M059J (cell line): ENCODE measurements at places on chromosomes 7 and 10.
A peak's percentile ranks its signal among the peaks of the same experiment; 100 is the strongest.

DNA sequence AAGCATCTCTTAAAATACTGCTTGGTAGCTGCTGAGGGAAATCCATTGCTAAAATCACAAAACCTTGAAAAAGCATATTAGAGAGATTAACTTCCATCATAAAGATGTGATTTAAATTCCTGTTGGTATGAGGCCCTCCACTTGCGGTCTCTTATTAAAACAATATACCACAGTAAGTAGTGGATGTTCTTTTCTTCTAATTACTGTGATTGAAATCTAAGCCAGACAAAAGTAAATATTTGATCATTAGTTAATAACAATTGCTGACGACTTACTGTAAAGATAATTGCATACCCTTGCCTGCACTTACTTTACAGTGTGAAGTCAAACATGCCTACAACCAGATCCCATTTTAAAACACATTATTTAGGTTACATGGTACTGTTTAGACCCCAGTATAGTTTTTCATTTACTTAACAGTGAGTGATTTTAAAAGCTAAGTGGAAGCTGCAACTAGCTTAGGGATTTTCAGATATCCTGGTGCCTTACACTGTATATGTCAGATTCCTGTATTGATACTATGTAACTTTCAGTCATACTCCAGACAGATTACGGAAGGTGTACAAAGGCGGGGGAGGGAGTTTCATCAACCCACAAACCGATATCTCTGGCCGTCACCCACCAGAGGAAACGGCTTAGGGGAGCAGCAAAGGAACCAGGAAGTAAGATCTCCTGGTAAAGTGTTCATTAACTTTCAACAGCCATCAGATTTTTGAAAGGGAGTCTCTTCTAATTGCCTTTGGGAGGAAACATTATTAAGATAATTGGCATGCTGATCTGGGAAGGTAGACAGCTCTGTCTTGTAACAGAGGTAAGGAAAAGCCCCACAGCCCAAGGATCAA lies 986 bp downstream of the NRP1 start:
- peak; percentile 34 for DNase-seq

GRCh38 chr7:43198599-43199090 lies 86.2 kb downstream of the HECW1 start:
- no peak for DNase-seq

DNA sequence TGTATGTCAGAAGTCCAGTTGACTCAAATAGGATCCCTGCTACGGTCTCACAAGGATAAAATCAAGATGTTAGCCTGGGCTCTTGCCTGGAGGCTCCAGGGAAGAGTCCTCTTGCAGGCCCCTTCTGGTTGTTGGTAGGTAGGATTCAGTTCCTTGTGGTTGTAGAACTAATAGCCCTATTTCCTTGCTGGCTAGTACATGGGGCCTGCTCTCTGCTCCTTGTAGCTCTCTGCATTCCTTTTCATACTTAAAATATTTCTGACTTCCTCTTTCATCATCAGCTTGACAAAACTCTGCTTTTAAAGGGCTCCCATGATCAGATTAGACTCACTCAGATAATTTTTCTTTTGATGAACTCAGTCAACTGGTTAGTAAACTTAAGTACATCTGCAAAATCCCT lies 756.7 kb downstream of the GATA3 start:
- DNase-seq: peak; percentile 18

DNA sequence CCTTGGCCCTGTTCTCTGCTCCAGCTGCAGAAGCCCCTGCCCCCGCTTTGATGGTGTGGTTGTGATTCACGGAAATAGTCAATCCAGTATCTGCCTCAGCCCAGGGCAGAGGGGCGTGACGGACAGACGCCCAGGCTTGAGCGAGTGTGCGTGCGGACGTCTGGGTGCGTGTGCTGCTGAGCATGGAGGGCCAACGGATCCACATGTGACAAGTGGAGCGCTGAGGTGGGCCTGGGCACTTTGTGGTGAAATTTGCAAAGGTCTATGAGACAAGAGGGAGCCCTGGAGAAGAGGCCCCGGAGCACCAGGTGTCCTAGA lies 94.4 kb downstream of the WDR37 start:
- DNase-seq: no peak

DNA sequence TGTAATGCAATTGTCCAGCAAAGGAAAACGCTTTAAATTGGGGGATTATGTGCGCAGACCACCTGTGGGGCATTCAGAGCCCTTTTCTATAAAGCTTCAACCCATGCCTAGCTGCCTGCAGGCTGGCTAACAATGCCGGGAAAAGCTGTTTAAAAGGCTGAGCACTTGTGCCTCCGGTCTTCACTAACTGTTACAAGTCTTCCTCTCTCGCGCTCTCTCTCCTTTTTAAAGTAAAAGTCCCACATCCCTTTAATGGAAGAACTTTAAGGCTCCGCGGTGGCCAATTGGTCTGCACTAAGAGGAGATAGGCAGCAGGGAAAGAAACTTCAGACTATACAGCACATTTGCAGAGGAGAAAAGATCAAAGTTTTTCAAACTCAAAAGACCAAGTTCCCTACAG lies 4.6 kb downstream of the FZD8 start:
- no peak for DNase-seq

GRCh38 chr7:17516771-17517170 lies 218.3 kb downstream of the AHR start:
- DNase-seq: no peak

DNA sequence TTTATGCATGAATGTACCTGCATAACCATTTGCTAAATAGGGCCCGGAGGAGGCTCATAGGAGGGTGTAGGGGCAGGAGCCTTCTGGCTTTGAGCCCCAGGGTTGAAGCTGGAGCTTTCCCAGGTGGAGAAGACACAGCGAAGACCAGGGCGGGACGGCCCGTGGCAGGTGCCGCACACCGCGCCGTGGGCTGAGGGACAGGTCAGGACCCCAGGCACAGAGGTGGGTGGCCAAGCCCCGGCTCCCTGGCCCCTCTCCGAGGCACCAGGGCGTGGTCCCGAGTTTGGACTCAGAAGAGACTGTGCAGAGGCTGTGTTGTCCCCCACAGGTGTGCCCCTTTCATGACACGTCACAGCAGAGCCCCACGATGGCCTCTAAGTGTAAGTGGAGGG lies 56.5 kb downstream of the PWWP2B start:
- DNase-seq: no peak

DNA sequence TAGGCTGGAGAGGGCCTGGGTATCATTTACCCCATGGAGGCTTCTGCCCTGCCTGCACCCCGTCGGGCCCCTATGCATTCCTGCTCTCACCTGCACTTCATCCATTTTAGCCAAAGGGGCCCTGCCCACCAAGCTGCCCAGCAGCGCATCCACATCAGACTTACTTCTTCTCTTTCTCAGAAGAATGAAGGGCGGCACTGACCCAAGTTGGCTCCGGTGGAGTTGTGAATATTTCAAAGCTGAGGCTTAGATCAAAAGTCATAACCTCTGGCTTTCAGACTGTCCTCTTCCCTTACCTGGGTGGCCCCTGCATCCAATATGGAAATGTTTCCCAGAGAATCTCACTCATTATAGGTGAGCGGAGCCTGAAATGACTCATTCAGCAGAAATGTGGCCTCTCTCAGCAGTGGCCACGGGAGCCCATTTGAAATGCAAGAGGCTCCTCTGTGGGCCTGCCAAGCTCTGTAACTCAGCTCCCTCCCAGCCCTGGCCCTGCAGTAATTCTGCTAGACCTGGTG lies 117.6 kb upstream of the TCF7L2 start:
- peak; percentile 71 for DNase-seq

DNA sequence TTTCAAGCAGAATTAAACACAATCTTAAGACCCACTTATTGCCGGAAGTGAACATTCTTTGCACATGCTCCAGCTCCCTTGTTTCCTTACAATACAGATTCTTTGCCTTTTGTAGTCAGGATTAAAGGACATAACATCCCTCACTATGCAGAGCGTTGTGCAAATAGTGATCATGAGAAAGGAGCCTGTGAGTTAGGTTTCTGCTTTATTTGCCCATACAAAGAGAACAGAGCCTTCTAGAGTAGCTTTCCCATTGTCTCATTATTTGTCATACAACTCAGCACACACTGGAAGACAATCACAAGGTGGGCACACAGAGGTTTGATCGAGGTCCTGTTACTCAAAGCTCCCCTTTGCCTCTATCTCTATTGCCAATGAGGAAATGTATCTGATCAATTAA lies 48.2 kb upstream of the WDR11 start:
- no peak for DNase-seq

DNA sequence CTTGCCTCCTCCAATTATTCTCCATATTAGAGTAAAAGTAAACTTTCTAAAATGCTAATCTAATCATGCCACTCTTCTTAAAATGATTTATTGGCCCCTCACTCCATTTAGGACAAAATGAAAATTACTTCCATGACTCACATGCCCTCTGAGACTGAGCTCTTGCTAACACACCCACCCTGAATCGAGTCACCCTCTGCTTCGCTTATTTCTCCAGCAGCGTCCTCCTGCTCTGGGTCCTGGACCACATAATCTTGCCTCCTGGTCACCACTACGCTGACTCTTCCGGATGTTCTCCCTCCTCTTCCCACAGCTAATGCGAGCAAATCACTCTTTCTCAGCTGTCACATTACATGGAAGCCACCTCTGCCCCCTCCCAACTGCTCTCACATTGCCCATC lies 384.0 kb upstream of the FZD8 start:
- DNase-seq: peak; percentile 42

DNA sequence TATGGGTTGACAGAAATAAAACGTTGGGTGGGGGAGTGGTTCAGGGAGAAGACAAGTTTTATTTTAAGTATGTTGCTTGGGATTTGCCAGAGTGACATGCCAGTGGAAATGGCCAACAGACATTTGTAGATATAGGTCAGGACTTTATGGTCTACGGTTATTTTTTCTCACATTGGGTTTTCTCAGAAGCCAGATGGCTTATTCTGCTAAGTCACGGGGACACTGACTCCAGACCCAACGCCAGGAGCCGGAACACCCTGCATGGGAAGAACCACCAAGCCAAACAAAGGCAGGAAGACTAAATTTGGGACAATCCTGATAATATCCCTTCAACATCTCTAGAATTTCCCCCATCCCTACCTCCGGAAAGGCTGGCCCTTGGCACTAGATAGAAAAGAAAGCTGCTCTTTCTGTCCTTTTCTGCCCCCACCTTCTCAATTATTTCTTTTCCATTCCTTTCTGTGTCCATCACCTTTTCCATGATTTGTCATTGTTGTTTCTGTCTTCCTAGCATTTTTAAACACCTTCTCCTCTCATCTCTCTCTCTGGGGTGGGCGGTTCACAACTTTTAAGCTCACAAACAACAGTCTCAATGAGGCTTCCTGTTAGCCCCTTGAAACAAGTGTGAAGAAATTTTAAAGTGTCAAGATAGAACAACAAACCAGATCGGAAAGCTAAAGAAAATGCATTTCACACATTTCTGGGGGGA lies 44.7 kb downstream of the TBXAS1 start:
- no peak for DNase-seq

DNA sequence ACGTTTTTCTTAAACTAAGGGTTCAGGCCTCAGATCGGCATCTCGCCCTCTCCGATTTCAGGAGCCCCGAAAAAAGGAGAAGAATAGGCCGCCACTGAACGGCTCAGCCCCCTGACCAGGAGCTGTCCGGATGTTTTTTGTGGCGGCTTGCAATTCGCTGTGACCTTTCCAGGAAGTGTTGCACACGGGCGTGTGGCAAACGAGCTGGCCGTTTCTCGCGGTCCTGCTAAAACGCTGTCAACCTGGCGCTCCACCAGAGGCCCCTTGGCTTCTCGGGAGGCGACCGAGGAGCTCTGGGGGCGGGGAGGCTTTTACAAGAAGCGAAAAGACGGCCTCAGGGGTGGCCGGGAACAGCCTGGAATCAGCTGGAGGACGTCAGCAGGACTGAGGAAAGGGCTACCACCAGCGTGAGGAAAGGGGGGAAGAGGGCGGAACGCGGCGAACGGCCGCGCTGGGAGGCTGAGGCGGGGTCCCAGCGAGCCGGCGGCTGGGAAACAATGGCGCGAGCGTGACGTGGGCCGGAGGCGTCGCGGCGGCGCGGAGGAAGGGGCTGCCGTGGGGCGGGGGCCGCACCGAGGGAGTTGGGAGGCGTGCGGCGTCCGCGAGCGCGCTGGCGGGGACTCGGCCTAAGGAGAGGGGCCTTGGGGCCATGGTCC lies 493 bp downstream of the NT5C2 start:
- peak; percentile 83 for DNase-seq

GRCh38 chr7:27184337-27185012 lies 557 bp downstream of the HOXA11 start:
- DNase-seq: peak; percentile 65

- DNase-seq: no peak
Measured at GRCh38 chr10:130358981-130359650, 222.9 kb downstream of the GLRX3 start.

DNA sequence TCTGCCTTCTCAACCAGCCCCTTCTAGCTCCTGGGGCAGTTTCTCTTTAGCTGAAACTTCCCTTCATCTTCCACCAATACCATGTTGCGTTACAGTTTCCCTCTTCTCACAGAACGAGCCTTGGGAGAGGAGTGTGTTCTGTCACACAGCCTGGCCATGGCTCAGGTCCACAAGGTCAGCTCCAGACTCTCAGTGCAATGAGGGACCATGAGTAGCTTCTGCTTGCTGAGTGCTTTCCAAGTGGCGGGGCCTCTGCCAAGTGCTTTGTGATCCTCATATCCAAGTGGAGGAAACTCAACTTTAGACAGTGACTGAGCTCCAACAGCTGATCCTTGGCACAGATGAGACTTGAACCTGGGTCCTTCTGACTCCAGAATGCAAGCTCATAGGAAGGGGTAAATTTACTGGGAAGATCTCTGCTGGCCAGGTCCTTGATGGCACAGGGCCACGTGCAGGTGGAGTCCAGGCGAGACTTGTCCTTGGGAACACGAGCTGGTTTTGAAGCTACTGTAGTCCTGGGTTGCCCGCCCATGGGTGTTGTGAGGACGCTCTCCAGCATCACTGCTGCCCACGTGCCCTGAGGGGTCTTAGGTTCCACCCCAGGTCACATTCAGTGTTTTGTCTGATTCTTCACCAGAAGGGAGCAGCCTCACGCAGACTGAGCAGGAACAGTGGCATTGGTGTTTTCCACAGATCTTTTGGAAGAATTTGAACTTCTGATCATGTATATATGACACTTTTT lies 238.0 kb downstream of the EBF3 start:
- no peak for DNase-seq

- no peak for DNase-seq
Measured at GRCh38 chr7:105689067-105689819, 108.0 kb upstream of the EFCAB10 start.

GRCh38 chr10:48254750-48255512 lies 19.6 kb downstream of the FRMPD2 start:
- no peak for DNase-seq

GRCh38 chr7:82675396-82675795 lies 231.8 kb upstream of the CACNA2D1 start:
- no peak for DNase-seq

DNA sequence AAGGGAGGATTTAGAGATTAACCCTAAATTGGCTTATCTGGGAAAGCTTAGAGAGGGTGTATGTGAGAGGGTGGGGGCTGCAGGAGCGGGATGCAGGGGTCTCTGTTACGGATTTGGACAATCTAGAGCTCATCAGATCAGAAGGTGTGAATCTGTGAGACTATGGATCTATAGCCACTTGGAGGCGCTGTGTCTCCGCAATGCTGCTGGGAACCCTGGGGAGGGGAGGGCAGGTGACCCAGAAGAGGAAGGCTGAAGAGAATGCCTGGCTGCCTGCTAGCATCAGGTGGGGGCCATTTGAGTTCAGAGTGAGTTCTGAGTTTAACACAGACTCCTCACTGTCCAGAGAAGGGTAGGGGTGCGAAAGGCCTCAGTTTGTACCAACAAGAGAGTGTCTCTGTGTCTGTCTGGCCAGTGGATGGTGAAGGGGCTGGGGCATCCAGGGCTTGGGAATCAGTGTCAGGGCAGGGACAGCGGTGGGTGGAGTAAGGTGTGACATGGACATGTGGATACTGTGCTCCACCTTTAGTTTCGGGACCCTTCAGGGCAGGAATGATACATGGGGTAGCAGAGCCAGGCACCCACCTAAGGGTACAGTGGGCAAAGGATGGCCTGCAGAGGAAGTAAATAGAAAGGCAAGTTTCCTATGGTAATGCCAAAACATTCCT lies 187.3 kb upstream of the PRSS58 start:
- no peak for DNase-seq
